ENCODE measurements at places on chromosomes 13 and 19.

GRCh38 chr13:109974354-109974753 is 188.0 kb upstream of the IRS2 start:
- no peak for DNase-seq

DNA sequence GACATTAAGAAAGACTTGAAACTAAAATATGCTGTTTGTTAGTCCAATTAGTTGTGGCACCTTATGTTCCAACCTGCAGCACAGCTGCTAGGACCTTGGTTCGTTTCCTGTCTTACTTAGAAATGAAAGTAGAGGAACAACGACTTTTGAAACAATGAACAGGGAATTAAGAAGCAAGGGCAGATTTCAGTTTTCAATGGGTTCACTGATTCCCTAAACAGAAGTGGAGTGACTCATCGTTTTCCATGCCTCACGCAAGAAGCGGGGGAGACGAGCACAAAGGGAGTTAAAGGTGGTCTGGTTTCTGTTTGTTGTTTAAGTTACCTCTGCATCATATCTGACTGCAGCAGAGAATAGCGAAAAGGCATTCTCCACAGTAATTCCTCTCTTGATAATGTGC is 44.8 kb downstream of the PHF11 start:
- DNase-seq = no peak

DNA sequence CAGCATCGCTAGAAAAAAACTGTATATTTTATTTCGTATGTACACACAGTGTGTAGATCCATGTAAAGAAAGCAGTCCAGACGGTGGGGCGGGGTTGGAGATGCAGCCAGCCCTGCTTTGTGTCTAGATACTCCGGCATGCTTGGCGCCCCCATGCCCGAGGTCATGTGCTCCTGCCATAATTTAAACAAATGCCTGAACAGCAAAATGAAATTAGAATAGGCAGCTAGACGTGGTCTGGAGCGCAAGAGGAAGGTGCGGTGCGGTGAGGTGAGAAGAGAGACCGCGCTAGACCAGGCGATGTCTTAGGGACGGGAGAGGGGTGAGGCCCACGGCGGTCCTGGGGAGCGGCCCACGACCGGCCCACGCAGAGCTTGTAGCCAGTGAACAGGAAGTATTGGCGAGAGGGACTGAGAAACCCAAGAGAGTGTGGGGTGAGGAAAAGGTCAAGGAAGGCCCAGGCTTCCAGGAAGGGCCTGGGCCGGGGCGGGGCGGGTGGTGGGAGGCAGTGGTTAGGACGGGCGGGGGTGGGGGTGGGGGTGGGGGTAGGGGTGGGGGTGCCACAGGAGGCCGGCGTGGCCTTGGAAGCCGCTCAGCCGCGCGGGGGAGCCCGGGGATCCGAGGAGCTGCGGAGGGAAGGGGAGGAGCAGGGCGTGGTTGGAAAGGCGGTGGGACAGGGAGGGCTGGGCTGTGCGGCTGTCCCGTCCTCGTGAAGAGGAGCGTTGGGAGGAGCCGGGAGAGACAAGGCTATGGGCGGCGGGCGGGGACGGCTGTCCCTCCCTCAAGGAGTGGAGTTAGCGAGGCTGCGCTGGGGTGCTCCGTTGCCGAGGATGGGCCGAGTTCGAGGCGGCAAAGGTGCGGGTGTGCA is 254.7 kb upstream of the SGCG start:
- no peak for DNase-seq

DNA sequence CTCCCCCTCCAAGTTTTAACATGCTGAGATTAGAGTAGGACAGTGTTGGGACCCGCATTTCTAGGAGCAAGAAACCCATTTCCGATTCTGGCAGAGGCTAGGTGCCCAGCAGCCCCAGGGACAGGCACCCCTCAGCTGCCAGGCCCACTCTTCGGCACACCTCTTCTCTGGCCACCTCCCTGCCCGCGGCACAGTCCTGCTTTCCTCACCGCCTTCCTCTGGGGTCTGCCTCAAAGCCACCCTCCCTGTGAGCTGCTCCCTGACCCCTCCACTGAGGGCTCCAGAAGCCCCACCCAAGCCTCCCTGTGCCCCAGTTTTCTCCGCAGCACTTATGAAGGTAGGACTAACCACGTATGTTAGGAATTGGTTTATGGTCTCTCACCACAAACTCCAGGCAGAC is 79.9 kb downstream of the STK24 start:
- DNase-seq = no peak

GRCh38 chr19:19285686-19286085 is 12.6 kb upstream of the TM6SF2 start:
- no peak for DNase-seq

DNA sequence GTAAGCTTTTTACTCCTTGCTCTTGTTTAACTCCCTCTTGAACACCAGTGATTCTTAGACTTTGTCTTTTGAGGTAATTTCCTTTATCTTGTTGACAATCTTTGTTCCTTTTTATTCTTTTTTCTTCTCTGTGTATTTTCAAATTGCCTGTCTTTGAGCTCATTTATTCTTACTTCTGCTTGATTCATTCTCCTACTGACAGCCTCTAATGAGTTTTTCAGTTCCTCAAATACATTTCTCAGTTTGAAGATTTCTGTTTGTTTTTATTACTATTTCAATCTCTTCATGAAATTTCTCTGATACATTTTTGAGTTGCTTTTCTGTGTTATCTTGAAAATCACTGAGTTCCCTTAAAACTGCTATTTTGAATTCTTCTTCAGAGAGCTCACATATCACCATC is 154.1 kb downstream of the ATP8A2 start:
- no peak for DNase-seq

DNA sequence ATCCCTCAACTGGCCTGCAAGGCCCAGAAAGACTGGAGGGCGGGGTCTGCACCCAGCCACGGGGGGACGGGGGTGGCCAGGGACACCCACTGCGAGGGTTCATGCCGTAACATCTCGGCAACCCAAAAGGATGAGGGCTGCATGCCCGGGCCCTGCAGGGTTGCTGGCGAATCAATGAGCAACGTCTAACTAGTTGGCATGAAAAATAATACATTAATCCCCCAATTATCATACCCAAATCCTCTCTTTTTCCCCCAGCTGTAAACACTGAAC is 232.2 kb downstream of the TUBA3C start:
- DNase-seq = no peak

GRCh38 chr19:16293118-16294091 is 31.2 kb upstream of the KLF2 start:
- DNase-seq = no peak

- no peak for DNase-seq
Measured at GRCh38 chr19:30744741-30745475, 372.7 kb downstream of the ZNF536 start.

All from AML-193 (cell line).